ENCODE measurements at places on chromosomes 5 and 9.

DNA sequence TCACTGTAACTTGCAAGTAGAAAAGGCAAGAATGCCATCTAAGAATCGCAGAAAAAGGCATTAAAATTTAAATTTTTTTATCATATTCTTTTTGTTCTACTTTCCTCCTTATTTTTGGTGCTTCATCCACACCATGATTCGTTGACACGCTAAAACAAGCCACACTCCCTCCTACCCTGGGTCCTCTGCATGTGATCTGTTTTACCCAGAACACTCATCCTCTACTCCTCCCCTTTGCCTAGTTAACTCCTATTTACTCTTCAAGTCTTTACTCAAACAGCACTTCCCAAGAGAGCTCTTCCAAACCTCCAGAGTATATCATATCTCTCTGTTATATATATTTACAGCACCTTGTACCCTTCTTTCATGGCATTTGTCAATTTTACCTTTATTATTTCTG lies 61.4 kb upstream of the SRP19 start:
- no peak for DNase-seq

GRCh38 chr5:146399481-146399880 lies 47.7 kb upstream of the TCERG1 start:
- DNase-seq: no peak

- no peak for DNase-seq
Measured at GRCh38 chr5:91315701-91316100, 67.4 kb downstream of the ARRDC3 start.

GRCh38 chr9:121253162-121253561 lies 14.8 kb upstream of the GSN start:
- DNase-seq: no peak

DNA sequence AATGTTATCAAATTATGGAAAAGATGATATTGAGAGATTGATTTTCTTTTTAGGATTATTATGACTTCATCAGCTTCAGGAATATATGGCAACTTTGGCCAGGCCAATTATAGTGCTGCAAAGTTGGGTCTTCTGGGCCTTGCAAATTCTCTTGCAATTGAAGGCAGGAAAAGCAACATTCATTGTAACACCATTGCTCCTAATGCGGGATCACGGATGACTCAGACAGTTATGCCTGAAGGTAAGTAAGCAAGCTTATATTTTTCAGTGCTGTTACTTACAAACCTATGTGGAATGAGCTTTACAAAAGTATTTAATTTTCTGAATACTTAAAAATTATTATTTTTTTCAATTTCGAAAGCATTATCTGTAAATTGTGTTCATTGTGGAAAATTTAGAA lies 26.5 kb downstream of the HSD17B4 start:
- no peak for DNase-seq

DNA sequence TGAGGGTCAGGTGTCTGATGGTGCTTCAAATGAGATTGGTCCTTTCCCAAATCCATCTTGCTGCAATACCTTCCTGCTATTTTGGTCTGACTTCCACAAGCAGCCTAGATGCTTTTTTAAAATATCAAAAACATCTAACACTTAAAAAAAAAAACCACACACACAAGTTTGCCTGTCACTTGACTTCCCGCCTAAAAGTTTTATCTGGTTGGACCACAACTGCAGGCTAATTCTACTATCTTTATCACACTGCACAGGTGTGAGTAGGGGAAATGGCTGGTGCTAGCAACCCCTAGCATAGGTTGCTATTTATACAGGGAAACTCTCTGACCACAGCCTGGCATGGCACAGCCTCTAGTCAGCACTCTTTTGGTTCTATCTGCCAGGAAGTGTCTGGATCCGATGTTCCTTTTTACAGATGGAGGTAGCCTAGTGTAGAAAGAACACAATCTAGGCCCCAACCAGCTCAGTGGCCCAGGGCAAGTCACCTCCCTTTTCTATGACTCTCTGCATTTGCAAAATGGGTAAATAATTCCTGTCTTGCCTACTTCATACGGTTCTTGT lies at the start of gene HEMGN:
Gene HEMGN, minus strand, starts transcription at position 92 of the 564 bp plus-strand sequence. Its CDS starts 36 bp downstream, at position 56.
- peak; percentile 23 for DNase-seq

- no peak for DNase-seq
Measured at GRCh38 chr5:106097340-106097739, 1573.4 kb downstream of the EFNA5 start.

GRCh38 chr5:65796751-65797316 lies 74.8 kb downstream of the NLN start:
- DNase-seq: no peak

DNA sequence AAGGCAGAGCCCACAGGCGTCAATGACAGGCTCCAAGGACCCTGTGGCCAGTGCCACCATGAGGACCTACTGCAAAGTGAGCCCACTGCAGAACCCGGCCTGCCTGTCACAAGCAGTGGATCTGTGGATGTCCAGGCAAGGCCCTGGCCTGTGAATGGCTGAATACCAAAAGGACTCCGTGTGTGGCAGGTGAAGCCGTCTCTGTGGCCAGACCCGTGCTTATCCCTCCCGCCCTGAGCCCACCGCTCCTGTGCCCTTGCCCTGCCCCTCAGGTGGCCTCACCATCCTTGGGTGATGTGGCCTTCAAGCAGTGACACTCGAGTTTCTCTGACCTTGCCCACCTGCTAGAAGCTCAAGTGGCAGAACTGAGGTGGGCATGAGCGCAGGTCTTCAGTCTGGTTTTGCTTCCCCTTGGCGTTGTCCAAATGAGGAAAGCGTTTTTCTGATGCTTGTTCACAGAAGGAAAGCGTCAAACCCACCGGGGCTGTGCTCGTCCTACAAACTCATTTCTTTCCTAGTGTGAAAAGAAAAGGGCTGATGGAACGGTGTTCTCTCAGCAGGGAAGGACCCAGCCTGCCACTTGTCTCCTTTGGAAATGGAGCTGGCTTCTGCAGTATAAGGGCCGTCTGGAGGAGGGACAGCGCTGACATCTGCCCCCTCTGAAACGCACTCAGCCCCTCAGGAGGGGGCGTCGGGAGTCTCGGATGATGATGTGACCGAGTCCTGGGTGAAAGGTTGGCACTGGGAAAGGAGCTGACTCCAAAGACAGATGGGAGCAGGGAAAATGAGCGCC lies 377.7 kb upstream of the IRX4 start:
- DNase-seq: no peak

GRCh38 chr5:140310434-140310833 lies 7.5 kb upstream of the PFDN1 start:
- no peak for DNase-seq

- no peak for DNase-seq
Measured at GRCh38 chr9:80794197-80794596, 895.1 kb downstream of the TLE1 start.

GRCh38 chr5:96157077-96157780 lies 195.6 kb upstream of the ELL2 start:
- no peak for DNase-seq

DNA sequence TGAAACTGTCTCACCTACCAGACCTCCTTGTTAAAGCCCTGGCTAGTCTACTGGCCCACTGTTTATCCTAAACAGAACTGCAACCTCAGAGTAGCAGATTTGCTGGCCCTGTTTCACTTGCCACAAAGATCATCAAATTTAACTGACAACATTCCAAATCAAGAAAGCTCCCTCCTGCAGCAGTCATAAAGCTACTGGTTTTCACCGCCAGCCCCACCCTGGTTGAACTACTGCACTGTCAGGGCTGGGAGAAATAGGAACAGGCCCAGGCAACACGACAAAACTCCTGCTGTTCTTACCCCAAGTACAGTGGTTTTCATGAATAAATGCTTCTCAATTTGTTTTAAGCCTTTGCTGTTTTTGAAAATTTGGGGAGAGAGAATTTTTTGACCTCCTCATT lies 63.0 kb downstream of the NR6A1 start:
- DNase-seq: no peak

- no peak for DNase-seq
Measured at GRCh38 chr9:137130176-137130755, 8.7 kb upstream of the GRIN1 start.

DNA sequence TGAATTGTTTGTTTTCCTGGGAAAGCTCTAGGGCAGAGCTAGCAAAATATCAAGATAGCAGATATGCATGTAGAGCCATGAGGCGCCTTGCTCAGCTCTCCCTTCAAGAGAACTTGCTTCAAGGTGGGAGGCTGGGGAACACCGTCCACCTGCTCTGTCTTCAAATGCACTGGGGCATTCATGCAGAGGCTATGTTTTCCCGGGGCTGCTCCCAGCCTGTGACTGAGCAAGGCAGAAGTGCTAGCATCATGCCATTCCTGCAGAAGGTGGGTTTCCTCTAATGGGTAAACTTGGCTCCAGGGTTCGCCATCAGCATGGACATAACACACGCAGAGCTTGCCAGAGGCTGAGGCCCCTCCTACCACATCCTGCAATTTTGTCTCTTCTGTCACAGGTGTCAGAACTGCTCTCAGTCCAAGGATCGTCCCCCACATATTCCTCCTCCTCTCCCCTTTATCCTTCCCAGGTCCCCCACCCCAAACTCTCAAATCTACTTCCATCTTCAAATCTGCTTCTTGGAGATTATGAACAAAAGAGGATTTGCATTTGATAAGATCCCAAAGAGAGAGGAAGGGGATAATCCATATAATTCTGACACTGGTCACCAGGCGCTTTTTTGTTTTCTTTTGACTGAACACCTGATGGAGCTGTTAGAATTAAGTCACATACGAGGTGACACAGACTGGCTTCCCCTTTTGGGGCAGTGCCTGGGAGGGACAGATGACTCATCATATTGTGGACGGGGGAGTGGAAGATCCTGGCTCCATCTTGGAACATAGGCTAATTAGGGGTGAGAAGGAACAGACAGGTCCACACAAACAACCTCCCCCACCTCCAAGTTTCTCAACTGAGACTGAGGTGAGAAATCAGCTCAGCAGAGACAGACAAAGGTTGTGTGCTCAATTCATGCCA lies 85.0 kb upstream of the TAF11L2 start:
- DNase-seq: no peak

GRCh38 chr9:5626727-5627634 lies 1.9 kb upstream of the RIC1 start:
- DNase-seq: peak; percentile 25

- DNase-seq: no peak
Measured at GRCh38 chr5:123035360-123035917, 1.1 kb downstream of the PPIC start.

DNA sequence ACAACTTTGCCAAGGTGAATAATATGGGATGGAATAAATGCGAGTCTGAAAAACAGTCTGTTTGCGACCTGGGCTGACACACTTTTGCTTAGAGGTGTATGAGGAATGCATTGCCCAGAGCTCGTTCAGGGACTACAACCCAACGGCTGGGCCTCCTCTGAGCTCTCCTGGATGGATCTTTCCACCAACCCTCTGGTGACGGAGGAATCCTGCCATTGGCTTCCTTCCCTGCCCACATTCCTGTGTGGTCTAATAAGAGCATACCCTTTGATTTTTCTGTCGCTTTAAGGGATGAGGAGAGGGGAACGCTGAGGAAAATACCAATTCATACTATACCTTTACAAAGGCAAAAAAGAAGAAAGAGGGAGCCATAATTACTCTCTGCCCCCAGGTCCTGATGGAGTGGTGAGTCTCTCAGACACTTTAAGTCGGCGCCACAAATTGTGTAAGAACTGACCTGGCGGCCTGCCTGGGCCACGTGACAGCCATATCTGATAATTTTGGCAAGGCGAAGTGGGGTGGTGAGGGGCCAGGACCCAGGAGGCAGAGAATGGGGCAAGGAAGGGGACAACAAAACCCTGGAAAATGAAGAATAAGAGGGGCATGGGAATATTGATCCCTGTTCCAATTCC lies 265.2 kb upstream of the MSX2 start:
- no peak for DNase-seq

- DNase-seq: no peak
Measured at GRCh38 chr5:36017004-36017403, 25.8 kb upstream of the UGT3A1 start.

DNA sequence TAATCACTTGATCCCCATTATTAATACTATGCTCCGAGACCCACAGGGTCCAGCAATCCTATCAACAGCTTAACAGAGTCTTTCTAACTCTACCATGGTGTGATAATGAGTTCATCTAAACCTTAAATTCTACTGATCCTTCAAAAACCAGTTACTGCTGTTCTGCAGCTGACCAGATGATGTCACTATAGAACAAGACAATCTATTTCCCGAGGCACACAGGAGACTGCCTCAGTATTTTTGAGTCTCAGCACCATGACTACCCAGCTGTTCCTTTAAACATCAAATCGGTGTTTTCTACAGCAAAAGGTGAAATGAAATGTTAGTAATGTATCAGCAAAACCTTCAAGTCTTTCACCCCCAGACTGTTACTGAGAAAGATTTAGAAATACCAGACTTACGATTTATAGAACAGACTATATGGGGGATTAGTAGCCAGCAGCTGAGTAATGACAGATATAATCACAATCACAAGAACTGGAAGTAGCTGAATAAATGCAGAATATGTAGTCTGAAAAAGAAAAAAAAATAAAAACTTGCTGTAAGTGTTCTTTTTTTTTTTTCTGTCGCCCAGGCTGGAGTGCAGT lies 16.9 kb downstream of the DNAJC18 start:
- peak; percentile 41 for DNase-seq

DNA sequence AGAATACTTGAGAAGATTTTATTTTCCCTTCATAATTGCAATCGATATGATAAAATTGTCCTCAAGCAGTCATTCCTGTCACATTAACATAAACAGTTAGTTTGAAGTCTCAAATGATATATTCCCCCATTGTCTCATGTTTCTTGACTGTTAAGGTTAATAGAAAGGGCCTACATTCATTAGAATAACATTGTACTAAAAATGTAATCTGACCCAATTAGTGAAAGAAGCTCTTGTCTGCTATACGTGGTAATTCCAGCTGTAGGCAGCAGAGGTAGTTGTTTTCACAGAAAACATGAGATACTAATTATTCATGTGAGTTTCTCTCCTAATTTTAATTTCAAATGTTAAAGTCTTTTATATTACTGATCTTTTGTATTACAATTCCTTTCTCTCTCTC lies 25.9 kb upstream of the AP3B1 start:
- no peak for DNase-seq
